Fibroblast of skin of left quadriceps (primary cell): ENCODE measurements at places on chromosomes 5 and 9.

- no peak for DNase-seq
Measured at GRCh38 chr5:3131161-3131560, 379.7 kb upstream of the IRX2 start.

DNA sequence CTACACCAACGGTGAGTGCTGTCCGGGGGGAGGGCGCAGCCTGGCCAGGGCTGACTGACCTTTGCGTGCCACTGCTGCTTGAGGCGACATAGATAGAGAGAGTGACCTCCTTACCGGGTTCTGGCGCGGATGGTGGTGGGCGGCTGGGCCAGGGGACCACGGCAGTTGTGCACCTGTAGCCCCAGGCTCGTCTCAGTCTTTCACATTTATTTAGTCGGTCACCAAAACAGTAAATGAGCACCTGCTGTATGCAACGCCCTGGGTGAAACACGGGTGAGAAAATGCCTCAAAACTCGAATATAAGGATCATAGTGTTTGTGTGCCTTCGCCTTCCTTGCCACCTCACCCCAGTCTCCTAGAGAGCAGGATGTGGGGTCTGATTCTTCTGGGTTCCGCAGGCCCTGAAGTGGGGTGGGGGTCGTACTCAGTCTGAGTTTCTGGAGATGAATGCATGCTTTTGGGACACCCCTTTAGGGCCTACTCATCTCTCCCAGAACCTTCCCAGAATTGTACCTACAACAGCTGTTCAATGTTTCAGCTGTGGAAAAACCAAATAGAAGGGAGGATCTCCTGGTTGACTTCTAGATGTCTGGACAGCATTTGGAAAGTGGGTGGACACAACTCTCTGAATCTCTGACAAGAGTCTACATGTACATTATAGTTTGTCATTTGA is 714 bp downstream of the SEC24A start:
- DNase-seq, result no peak

DNA sequence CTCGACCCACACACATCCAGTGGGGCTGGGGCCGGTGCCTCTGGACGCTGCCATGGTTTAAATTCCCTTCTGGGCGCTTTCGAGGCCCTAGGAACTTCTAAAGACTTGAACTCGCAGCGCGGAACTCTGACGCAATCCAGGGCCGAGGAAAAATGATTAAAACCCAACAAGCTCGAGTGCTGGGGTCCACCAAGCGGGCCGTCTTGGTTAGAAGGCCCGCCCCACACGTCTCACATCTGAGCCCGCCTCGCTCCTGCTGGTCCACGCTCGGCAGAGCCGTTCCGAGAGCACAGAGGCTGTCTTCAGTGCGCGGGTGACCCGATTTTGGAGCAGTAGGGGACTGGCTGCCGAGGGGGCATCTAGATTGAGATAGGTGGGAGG is 1.5 kb downstream of the CRHBP start:
- DNase-seq, result no peak

DNA sequence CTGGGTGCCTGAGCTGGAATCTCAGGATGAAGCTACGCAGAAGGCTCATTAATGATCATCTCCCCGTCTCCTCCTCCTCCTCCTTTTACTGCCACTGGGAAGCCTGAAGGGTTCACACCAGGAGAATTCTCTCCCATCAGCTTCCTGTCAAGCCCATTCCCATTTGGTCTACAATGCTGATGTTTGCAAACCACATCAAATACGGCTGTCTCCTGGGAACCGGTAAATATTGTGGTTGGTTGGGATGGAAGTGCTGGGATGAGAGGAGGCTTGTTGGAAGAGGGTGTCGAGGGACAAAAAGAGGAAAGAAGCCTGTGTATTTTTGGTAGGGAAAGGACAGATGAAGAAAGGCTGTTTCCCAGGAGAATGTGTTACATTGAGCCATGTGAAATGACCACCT is 13.2 kb upstream of the S1PR3 start:
- DNase-seq, result no peak

DNA sequence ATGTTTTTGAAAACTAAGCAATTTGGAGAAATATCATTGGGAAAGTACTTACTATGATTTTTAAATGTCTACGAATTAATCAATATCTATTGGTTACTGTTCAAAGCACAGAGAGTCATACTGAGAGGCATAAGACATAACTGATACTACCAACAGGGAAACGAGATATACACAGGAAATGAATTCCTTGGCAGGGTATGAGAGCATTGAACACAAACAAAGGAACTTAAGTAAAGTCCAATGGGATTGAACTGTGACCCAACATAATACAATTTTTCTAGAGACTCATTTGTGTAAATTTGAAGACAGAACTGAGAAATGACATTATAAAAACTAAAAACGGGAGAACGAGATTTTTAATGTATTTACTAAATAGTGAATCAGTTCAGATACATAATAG is 1.3 kb upstream of the ITGA1 start:
- DNase-seq, result no peak

- no peak for DNase-seq
Measured at GRCh38 chr9:69546265-69546664, 125.9 kb downstream of the APBA1 start.

DNA sequence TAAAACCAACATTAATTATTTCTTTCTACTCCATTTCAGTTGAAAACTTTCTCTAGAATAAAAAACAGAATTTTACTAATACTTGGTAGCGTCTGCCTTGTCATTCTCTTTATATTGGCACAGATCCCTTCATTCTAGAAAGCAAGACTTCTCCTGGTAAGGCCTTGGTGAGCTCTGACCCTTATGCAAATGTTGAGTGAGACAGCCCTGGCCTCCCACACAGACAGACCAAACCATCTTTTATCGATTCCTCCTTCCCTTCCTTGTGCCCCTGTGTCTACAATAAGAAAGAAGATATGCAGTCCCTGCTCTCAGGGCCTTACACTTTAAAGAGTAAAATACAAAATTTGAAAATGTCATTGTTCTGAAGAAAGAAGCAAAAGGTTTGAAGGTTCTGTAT is 262.2 kb downstream of the EFNA5 start:
- DNase-seq, result no peak

DNA sequence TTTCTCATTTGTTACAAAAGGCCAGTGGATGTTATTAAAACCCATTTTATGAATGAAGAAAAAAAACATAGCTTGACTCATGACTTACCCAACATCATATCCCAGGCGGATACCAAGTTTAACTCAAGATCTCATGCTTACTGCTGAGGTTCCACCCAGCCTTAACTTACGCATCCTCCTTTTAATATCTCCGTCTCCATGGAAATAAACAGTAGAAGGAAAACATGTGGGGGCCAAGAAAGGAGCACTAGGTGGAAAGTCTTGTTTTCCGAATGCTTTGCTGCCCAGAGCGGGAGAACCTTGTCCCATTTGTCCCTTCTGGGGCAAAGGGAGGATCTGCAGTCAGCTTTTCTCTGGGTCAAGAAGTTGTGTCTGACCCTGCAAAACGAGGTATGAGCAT is 44.1 kb downstream of the ANGPTL2 start:
- DNase-seq, result no peak

GRCh38 chr9:135979547-135980166 is 18.5 kb upstream of the UBAC1 start:
- no peak for DNase-seq

GRCh38 chr9:82934949-82935348 is 128.0 kb downstream of the RASEF start:
- DNase-seq, result peak; percentile 7

DNA sequence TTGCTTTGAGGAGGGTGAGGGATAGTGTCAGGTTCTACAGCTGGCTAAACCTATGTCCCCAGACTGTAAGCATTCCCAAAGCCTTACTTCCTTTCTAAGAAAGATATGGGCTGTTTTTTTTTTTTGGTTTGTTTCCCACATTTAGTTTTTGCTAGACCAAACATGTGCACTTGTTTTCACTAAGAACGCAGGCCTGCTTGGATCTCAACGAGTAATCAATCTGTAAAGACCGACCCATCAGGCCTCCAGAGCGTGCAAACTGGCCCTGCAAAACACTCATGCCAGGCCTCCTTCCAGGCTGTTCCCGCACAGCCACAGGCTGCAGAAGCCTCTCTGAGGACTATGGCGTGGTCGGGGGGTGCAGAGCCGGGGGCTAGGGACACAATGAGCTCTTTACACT is 304.8 kb upstream of the PANK3 start:
- DNase-seq, result no peak

DNA sequence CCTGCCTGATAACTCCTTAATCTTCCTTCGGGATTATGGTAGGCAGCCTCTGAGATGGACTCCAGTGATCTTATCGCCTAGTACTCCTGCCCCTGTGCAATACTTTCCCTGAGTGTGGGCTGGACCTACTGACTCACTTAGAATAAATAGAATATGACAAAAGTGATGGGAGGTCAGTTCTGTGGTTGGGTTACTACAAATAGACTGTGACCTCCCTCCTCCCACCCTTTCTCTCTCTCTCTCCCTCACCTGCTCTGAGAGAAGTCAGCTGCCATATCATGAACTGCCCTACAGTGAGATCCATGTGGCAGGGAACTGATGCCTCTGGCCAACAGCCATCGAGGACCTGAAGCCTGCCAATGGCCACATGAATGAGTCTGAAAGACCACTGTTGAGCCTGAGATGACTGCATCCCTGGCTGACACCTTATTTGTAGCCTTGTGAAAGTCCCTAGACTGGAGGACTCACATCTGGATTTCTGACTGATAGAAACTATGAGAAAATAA is 31.7 kb downstream of the NRG2 start:
- DNase-seq, result no peak

DNA sequence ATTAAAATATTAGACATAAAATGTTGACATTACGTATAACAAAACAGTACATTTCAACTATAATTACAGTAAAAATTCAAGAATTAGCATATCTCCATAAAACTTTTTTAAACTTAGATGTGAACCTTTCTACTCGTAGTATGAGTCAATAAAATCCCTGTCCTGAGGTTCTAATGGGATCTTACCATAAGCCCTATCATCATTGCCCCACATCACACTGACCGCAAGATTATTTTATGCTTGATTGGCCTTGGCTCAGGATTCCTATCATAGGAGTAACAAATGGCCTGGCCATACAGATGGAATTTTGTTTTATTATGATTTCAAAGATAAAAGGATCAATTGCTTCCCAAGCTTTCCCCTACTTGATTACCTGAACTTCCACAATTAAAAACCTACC is 238.3 kb downstream of the MEF2C start:
- DNase-seq, result no peak

GRCh38 chr5:32574540-32575175 is 10.7 kb upstream of the SUB1 start:
- DNase-seq, result no peak

DNA sequence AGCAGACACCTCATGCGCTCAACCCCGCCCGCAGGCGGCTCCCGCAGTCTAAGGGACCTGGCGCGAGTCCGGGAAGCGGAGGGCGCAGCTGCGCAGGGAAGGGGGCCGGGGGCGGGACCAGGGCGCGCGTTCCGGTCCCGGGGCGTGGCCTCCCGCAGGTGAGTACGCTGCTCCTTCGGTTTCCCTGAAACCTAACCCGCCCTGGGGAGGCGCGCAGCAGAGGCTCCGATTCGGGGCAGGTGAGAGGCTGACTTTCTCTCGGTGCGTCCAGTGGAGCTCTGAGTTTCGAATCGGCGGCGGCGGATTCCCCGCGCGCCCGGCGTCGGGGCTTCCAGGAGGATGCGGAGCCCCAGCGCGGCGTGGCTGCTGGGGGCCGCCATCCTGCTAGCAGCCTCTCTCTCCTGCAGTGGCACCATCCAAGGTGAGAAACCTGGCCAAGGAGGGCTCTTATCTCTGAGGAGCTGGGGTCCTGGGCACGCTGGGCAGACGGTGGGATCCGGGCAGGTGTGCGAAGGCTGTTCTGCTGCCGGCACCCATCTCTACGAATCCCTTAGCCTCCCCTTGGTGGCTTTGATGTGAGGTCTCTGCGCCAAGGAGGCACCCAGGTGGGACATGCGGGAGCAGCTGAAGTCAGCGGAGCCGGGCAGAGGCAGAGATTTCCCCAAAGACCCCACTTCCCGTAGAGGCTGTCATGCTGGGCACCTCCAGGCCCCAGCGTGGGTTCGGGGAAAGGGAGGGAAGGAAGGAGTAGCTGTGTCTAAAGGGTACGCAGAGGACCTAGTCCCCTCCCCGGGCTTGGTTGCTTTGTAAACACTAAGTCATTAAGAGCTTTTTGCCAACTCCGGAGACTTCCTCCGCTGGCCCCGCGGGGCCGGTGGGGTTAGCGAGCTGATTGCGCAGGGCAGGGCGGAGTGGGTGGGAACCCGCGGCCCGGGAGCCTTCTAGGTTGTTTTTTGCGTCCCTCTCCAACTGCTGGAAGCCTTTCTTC is at the start of gene F2RL1:
Gene F2RL1 (plus strand): TSS at position 187 of the 988 bp plus-strand sequence. CDS start 153 bp downstream, at position 340.
- no peak for DNase-seq

DNA sequence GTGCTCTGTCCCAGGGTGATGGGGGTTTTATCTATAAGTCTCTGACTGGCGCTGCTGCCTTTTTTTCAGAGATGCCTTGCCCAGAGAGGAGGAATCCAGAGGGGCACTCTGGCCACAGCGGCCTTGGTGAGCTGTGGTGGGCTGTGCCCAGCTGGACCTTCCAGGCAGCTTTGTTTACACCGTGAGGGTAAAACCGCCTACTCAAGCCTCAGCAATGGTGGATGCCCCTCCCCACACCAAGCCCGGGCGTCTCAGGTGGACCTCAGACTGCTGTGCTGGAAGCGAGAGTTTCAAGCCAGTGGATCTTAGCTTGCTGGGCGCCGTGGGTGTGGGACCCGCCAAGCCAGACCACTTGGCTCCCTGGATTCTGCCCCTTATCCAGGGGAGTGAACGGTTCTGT is 41.3 kb upstream of the C9orf72 start:
- no peak for DNase-seq

DNA sequence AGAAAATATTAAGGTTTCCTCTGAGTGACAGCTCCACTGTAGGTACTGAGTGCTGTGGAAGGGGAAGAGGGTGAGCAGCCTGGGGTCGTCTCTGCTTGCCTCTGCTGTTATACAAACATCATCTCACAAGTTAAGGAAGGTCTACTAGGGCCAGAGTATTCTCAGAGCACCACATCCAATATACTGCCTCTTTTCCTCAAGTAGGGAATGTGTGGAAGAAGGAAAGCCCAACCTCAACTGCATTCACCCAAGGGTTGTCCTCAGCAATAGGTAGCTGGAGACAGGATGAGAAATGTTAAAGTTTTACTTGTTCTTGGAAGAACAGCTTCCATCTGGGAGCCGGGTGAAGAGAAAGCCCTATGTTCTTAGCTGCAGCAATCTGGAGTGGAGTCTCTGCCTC is 1062.3 kb upstream of the CDH10 start:
- no peak for DNase-seq
